ENCODE measurements at places on chromosomes 7 and 10.

- no peak for DNase-seq
Observed at GRCh38 chr7:153628825-153629224, 423.4 kb upstream of the DPP6 start.

DNA sequence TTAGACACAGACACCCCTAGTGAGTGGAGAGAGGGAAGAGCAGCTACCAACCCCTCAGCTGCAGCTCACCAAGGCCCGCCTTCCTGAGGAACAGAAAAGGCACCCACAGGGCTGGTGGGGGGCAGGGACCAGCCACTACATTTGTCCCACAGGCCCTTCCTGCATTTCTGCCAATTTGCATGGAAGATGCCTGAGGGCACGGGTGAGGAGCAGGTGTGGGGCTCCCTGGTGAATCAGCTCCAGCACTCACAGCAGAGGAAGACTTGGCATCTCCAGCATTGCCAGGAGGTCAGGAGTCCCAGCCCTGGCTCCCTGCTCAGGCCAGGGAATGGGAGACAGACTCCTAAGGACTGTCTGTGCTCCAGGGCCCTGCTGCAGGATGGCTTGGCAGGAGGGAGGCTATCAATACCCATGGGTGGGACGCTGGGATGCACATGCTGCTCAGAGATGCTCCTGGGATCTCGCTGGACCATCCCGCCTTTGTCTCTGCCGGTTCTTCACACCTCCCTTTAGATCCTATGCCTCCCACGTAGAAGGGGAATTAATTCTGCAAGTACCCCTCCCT lies 109.7 kb downstream of the SLIT1 start:
- DNase-seq: no peak

DNA sequence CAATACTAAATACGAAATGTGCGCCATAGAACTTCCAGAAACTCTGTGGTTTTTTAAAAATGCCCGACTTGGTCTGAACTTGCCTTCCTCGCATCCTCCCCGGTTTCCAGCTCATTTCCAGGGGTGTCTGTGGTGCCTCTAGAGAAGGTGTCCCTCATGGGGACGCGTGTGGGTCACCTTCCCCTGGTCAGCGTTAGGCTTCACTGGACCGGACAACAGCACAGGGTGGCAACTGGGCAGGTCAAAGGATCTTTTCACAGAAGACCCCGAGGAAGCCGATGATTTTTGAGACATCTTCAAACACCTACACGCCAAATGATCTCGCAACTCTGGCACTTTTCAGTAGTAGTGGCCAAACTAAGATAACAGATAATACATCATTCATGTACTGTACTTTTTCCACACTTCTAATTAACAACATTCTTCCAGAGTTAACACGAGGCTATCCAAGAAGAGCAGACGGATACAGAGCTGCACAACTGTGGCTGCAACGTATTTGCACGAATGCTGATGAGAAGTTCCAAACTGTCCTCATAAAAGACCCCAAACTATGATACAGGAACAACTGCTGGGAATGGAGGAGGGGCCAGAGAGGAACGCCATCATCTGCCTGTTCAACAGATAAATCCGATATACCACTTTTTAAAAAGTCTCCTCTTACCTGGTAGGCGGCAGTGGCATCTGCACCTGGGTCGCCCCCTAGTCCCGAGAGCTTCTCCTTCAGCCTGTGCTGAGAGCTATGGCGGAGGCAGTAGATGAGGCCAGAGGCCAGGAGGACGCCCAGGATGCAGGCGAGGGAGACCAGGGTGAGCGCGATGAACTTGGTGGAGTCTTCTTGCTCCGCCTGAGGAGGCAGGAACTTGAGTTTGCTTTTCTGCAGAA lies 345.5 kb downstream of the DNAJB6 start:
- DNase-seq: peak; percentile 30

GRCh38 chr7:116405810-116406209 lies 93.7 kb upstream of the CAV2 start:
- no peak for DNase-seq

DNA sequence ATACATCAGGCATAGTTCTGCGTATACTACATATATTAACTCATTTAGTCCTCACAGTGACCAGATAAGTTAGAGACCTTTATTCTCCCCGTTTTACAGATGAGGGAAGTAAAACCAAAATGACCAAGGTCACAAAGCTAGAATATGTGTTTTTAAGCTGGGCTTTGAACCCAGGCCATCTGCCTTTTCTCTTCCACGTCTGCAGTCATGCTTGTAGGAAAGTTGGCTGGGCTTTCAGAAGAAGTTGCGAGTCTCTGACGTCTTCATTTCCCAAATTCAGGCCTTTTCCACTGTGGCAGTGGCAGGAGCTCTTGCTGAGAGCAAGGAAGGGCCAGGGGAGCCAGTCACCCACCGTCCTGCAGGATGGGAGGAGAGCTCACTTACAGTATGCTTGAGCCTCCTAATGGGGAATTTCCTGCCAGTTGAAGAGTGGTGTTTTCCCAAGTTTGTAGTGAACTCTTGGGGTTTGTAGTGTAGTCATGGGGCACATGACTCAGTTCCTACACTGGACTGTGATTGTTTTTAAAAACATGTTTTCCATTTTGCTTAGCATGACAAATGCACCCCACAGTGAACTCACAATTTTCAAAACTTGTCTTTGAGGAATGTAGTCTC lies 34.2 kb downstream of the CYP17A1 start:
- peak; percentile 67 for DNase-seq

- DNase-seq: no peak
Observed at GRCh38 chr7:79420464-79420863, 33.0 kb downstream of the MAGI2 start.

GRCh38 chr7:42024537-42024936 lies 212.5 kb downstream of the GLI3 start:
- no peak for DNase-seq

GRCh38 chr7:142337054-142338001 lies 79.5 kb upstream of the PRSS58 start:
- DNase-seq: no peak

DNA sequence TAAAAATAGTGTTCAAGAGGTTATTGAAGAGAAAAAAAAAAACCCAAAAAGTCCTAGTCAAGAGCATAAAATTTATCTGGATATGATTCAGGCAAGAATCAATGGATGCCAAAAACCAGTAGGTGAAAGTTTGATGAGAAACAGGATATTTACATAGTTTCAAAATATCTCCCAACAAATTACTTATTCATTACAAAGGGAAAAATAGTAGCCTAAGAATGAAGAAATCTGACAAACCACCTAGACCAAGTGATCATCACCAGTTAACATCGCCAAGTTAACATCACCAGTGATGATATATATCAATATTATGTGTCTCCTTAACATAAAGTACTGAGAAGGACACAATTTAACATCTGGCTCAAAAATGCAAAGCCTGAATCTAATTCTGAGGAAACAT lies 85.2 kb downstream of the RNLS start:
- DNase-seq: no peak

DNA sequence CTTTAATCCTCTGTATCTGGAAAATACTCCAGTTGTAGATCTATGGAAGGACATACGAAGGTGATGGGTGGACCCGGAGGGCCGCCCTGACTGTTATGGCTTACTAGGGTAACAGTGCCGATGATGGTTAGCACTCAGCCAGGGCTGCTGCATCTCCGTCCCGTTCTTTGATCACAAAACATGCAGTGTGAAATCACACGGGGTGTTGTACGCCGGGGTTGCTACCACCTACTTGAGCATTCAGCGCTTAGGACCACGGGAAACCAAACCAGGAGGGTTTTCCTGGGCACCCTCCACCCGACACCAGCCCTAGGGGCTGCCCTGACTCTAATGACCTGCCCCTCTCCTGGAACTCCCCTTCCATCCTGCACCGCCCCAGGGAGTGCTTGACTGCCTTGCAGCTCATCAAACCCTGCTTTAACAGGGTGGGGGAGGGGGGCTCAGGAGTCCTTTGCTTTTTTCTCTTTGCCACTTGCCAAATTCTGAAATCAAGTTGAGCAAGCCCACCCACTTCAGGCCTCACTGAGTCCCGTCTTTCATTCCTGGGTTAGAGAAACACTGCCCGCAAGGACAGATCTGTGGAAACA lies 20.4 kb downstream of the ZNF775 start:
- DNase-seq: peak; percentile 97

- no peak for DNase-seq
Observed at GRCh38 chr7:137160236-137160635, 183.3 kb downstream of the PTN start.

- no peak for DNase-seq
Observed at GRCh38 chr7:20282959-20283358, 47.7 kb upstream of the ITGB8 start.

GRCh38 chr10:59099481-59099880 lies 77.0 kb upstream of the PHYHIPL start:
- no peak for DNase-seq

- DNase-seq: no peak
Observed at GRCh38 chr10:14086596-14086995, 244.1 kb downstream of the FRMD4A start.

DNA sequence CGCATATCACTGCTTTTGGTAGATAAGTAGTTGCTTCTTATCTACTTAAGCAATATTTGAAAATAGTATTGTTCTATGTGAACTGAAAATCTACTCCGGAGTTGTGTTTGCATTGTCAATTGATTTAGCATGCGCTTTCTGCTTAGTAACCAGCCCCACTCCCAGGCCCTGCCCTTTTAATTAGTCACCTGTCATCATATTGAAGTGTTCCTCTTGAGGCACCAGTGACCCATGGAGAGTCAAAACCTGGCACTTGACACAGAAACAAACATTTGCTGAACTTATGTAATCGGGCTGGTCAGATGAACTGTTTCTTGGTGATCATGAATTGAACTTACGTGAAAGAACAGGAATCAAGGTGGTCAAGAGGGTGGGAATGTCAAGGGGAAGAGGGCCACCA lies 27.8 kb upstream of the CDHR3 start:
- DNase-seq: no peak

- DNase-seq: no peak
Observed at GRCh38 chr10:90136731-90137316, 435.4 kb downstream of the KIF20B start.

DNA sequence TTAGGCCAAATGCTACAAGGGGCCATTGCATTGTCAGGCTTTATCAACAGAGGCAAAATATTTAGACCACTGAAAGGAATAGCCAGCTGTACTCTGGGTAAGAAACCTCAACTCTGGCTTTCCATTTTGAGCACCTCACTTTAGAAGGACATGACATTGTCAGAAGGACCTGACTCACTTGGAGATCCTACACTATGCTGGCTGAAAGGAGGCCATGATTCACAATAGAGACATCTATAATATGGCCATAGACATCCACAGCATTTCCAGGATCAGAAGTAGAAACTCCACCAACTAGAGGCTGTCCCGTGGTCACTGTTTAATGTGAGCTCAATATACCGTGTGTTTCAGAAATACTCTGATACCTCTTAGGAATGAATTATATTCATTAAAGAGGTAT lies 140.9 kb downstream of the BTAF1 start:
- DNase-seq: no peak

DNA sequence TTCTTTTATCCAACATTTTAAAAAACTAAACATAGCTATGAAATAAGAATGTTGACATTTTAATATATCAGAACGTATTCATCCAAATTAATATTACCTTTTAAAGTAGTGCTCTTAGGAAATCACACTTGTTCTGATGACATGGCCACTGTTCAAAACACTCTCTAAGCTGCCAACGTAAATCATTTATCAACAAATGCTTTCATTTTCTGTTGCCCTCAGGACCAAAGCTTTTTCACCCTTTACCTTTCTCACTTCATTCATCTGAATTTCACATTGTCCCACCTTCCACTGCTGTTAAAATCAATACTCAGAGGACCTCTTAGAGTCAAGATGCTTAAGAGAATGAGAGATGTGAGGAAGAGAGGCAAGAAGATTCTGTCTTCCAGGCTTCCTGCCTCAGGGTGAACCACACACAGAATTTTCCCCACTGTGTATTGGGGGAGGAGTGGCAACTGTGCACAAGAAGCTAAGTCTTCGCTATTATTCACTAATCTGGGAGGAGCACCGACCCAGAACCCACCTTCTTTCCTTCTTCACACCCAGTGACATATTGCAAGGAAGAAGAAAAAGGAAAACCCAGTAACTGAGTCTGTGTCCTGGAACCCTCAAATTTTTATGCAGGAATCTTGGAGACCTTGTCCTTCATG lies 21.0 kb downstream of the HIBADH start:
- DNase-seq: no peak

GRCh38 chr10:69470463-69471384 lies 19.5 kb downstream of the TSPAN15 start:
- DNase-seq: no peak

DNA sequence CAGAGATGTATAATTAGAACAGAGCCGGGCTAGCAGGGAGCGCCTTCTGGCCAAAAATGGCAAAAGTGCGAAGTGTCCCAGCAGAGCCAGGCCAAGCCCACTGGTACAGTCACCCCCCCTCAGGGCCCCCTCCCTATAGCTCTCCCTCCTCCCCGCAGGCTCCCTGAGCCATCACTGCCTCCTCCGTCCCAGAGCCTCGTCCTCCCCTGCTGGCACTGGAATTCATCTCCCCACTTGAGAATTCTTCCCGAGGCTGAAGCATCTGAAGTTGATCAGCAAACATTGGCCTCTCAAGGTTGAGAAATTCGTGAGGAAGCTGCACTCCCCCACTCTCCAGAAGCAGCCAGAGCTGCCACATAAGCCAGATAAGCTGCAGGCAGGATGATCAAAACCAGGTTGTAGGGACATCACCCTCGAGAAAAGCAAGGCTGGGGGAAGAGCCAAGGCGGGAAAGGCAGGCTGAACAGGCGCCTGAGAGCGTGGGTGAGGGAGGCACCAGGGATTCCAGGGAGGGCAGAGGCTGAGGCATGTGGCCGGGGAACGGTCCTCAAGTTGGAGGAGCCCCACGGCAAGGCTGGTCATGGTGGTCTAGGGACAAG lies 23.4 kb downstream of the CAMK2G start:
- no peak for DNase-seq

GRCh38 chr7:96424411-96424810 lies 102.5 kb upstream of the SLC25A13 start:
- DNase-seq: no peak

- no peak for DNase-seq
Observed at GRCh38 chr7:140176122-140176701, 571 bp downstream of the KDM7A start.

DNA sequence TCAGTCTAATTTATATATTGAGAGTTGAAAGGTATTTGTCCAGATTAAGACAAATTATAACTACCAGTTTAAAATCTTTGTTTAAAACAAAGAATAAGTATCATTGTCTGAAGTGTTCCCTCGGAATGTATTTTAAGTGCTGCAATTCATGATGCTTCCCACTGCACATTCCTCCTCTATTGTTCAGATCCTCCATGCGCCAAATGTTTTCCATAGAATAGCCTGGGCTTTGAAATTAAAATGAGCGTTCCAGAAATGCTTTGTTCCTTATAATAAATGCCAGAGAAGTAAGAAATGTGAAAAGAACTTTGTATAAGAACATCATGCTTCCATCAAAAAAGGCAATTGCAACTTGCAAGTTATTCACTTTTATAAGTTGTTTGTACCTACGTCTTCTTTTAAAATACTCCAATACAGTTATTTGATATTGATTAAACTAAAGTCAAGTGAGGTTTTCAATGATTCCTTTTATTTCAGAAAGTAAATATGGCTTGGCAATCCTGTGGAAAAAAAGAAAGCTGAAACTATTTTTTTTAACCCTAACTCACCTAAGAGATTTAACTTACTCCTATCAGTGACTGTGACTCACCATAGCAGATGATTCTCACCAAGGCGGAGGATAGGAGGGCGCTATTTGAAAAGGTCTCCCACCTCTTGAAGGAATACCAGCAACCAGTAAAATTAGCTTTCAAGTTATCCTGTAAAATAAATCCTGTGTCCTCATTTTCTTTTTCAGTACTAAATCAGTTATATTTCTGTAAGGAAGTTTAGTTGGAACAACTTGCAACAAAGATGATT lies 85.8 kb downstream of the CTNNA3 start:
- DNase-seq: no peak

GRCh38 chr10:33355274-33355673 lies 20.8 kb upstream of the NRP1 start:
- no peak for DNase-seq

- no peak for DNase-seq
Observed at GRCh38 chr7:50791363-50791937, 8.8 kb upstream of the GRB10 start.
